CD4-positive, alpha-beta T cell treated with Interleukin-1 beta for 1 hour (primary cell): ENCODE measurements at places on chromosomes 2 and 18.

DNA sequence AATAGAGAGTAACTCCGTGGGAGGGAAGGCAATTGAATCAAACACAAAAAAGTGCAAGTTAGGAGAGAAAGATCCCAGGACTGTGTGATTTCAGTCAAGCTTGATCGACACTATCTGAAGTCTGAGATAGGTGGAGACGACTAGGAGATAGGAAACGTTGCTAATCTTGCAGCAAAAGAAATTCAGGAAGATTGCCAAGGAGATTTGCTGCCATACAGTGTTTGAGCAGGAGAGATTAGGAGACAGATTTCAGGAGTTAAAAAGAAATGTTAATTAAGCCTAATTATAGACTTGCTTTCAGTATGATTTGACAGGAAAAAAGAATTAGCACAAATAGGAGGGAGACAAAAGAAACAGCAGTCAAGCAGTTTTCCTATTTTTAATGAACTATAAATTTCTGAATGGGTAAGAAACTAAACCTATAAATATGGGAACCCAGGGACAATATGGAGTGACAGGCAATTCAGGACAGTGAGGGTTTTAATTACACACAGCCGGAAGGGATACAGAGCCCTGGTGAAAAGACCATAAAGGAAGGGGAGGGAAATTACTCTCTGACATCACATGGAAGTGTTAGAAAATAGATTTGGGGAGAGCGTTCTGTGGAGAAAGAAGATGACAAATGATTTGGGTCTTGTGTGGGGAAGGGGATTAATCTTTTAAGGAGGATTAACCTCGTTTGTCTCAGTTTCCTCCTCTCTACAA is 72.6 kb downstream of the SUCLG1 start:
- DNase-seq = no peak

GRCh38 chr18:63949068-63949737 is at the start of gene HMSD:
HMSD (plus strand) TSS chr18:63949301; CDS start chr18:63953456, 4,155 bp downstream.
- DNase-seq = peak; percentile 49

DNA sequence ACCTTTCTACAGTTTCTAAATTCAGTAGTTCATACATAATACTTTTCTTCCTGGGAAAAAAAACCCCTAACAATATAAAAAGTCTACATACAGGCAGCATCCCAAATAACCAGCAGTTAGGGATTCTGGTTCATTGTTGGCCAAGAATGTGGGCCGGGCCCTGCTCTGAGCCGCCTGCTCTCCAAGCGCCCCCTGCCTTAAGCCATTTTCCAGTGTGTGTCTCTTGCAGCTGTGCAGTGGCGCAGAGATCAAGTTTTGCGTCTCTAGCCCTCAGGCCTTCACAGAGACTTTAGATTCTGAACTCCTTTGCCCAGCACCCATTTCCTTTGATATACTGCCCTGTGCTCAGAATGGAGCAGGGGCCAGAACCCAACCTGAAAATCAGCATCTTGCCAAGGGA is 32.9 kb downstream of the RMC1 start:
- no peak for DNase-seq

DNA sequence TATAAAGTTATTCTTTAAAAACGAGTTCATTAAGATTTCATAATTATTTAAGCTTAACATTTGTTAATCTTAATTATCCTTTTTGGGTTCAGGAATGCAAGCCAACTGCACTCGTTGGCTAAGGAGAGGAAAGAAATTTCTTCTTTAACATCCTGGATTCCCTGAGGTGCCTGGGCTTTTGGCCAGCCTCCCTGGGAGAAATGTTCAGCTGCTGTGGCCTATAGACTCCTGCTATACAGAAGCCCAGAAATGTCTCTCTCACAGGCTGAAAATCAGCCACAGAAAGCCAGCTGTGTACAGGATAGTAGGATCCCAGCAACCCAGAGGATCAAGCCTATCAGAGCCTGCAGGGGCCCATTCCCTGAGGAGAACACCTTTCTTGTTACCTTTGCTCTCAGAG is 430.3 kb downstream of the XIRP2 start:
- no peak for DNase-seq

DNA sequence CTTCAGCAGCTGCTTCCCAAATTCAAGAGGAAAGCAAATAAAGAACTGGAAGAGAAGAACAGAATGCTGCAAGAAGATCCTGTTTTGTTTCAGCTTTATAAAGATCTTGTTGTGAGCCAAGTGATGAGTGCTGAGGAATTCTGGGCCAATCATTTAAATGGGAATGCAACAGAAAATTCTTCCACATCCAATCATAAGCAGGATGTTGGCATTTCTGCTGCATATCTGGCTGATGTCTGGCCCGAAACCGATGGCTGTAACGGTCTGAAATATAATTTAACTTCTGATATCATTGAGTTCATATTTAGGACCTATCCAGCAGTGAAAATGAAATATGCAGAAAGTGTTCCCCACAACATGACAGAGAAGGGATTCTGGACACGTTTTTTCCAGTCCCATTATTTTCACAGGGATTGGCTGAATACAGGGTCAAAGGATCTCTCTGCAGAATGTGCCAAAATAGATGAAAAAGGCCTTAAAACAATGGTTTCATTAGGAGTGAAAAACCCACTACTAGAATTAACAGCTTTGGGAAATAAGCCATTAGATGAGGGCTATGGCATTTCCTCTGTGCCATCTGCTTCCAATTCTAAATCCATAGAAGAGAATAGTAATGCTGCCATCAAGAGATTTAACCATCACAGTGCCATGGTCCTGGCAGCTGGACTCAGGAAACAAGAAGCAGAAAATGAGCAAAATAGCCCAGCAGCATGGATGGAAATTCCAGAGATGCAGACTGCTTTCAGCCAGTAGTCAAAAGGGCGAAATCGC is 175.6 kb downstream of the MC4R start:
- DNase-seq = no peak
